ENCODE measurements at places on chromosomes 11 and 22.

- no peak for DNase-seq
These were observed 2.9 kb downstream of the LGALS1 start for GRCh38 chr22:37678372-37678771.

DNA sequence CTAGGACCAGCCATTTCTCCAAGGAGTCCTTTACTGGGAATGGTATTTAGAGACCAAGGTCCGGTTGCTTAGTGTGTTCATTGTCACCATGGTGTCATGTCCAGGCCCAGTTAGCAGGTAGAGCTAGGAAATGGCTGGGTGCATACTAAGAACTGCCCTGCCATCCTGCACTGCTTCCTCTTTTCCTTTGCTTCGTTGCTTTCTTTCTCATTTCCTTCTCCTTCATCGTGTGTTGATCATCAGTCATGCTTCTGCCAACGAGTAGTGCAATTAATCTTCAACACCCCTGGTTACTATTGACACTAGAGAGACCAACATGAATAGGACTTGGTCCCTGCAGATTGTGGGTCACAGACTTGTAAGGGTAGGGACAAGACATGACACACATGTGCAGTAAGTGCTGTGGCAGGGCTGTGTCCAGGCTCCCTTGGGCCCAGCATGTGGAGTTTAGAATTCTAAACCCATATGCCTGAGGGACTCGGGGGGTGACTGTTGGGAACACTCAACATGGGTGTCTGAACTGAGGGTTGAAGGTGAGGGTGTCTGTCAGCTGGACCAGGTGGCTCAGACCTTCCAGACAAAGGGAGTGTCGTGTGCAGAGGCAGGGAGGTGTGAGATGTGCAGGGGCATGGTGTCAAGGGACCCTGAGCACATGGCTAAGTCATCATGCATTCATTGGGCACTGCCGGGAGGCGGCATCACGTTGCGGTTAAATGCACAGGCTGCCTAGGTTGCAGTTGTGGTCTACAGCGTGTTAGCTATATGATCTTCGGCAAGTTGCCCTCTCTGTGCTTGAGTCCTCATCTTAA is 42.6 kb downstream of the ST14 start:
- no peak for DNase-seq

- DNase-seq, result no peak
These were observed 11.8 kb downstream of the CASP4 start for GRCh38 chr11:104956528-104956927.

- DNase-seq, result no peak
These were observed 55.7 kb upstream of the TOP3B start for GRCh38 chr22:22038178-22038880.
